ENCODE measurements at places on chromosomes 3 and 15. TPM values are rescaled to one million over a fixed set of nuclear protein-coding genes. Genes with fewer than 3 reads are reported as not detected.

The ROPN1 gene
- not detected for total RNA-seq

The CFAP100 gene
- not detected for total RNA-seq

The SSUH2 gene
- total RNA-seq = 0.27 TPM

The FRMD5 gene
- total RNA-seq = 8.7 TPM

The INSYN1 gene
- 0.21 TPM for total RNA-seq

The SI gene
- total RNA-seq = not detected
